ENCODE measurements at places on chromosomes 16 and 17.
A peak's percentile ranks its signal among the peaks of the same experiment; 100 is the strongest.

GRCh38 chr17:59001158-59001814 lies 105.4 kb downstream of the TRIM37 start:
- DNase-seq: peak; percentile 49

DNA sequence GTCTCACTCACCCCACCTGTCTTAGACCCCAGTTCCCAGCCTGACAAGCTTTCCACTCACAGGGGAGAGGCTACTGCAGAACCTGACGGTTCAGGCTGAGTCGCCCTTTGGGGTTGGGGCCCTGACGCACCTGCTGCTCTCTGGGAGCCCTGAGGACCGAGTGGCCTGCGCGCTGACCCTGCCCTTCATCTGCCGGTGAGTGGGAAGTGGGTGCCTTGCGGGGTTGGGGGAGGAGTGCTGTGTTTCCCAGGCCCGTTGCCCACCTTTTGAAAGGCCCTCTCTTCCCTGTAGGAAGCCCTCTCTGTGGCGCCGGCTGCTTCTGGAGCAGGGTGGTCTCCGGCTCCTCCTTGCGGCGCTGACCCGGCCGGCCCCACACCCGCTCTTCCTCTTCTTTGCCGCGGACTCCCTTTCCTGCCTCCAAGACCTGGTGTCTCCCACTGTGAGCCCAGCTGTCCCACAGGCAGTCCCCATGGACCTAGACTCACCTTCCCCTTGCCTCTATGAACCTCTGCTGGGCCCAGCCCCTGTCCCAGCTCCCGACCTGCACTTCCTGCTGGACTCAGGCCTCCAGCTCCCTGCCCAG lies 6.1 kb upstream of the TGFB1I1 start:
- no peak for DNase-seq

DNA sequence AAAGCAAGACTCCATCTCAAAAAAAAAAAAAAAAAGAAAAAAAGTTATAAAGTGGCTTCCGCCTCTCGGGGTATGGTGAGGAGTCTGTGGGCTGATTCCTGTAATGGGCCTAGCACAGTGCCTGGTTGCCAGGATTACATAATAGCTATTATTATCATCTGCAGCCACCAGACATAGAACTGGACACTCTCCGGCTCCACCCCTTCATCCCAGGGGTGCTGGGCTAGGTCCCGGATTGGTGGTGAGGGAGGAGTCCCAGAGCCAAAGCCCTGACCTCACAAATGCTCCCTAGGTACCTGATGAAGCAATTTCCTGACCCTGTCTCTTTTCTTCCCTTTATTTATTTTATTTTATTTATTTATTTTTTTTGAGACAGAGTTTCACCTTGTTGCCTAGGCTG lies 11.6 kb upstream of the ADGRG1 start:
- no peak for DNase-seq

DNA sequence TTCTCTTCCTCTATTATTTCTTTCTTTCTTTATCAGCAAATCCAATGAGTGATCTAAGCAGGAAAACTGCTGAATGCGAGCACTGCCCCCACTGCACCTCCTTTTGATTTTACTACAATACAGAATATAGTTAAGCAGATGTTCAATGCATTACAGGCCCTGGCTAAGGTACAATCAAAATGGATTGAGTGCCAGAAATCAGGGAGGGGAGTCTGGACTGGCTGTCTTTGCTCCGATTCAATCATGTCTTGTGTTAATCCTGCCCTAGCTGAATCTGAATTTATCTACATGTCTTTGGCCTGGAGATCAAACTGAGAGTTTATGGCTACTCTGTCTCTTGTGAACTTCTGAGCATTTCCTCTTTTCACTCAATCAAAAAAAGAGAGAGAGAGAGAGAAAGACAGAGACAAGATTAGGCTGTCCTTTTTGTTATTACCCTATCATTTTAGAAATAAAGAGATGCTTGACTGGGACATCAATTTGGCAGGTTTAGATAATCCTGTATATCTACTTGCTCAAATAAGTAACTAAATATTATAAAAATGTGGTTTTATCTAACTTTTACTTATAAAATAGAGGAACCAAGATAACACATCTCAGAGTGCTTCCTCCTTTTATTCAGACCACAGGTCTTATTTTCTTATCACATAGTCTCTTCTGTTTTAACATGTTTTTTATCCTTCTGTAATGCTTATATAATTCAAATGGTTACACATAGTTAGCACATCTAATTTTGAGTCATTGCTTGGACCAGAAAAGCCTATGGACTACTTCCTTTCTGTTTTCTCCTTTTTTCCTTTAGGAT lies 656.2 kb downstream of the KCNJ2 start:
- no peak for DNase-seq

GRCh38 chr17:61970030-61970429 lies 42.2 kb upstream of the INTS2 start:
- no peak for DNase-seq

- DNase-seq: no peak
These were observed 178.3 kb downstream of the CDK5R1 start for GRCh38 chr17:32664936-32665583.

- no peak for DNase-seq
These were observed 24.8 kb downstream of the MYO18A start for GRCh38 chr17:29155227-29155965.

DNA sequence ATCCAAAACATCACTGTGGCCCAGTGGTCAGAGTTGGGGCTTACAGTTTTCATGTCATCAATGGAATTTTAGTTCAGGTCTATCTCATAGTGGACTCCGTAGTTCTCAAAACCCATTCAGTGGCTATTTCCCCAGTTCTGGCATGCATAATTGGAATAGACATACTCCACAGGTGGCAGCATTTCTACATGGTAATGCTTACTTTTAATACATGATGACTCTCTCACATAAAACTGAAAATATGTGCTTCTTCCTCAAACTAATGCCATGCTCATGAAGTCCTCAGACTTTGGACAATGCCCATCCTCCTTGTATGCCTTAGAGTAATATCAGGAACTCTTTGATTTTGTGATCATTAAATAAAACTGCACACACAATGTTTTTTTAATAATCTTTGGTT lies 857.4 kb upstream of the GOT2 start:
- DNase-seq: no peak

DNA sequence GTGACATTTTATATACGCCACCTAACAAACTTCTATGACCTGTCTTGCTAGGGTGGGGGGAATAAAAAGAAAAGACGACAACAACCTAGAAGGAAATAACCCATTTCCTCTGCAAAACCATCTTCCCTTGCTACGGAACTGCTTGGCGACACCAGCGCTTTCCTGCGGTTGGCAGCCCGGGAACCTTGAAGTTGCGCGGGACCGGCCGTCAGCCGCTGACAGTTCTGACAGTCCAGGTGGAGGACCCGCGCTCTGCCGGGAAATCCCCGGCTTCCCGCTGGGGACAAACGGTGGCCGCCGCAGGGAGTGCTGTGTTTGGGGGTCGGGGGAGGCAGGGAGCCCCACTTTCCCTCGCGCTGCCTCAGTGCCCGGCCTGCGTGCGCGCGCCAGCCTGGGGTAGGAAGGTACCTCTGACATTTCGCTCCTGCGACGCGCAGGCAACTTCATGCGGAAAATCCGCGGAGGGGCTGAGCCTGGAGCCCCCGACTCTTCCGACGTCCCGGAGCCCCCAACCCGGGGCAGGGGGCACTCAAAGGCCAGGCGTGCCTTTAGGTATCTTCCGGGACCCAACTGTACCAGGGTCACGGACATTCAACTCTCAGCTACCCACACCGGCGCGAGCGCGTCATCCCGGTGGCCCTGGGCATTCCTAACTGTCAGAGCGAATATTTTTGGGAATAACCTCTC lies 516 bp downstream of the SLC16A6 start:
- peak; percentile 33 for DNase-seq

GRCh38 chr16:50173316-50173715 lies 20.2 kb downstream of the TENT4B start:
- no peak for DNase-seq

DNA sequence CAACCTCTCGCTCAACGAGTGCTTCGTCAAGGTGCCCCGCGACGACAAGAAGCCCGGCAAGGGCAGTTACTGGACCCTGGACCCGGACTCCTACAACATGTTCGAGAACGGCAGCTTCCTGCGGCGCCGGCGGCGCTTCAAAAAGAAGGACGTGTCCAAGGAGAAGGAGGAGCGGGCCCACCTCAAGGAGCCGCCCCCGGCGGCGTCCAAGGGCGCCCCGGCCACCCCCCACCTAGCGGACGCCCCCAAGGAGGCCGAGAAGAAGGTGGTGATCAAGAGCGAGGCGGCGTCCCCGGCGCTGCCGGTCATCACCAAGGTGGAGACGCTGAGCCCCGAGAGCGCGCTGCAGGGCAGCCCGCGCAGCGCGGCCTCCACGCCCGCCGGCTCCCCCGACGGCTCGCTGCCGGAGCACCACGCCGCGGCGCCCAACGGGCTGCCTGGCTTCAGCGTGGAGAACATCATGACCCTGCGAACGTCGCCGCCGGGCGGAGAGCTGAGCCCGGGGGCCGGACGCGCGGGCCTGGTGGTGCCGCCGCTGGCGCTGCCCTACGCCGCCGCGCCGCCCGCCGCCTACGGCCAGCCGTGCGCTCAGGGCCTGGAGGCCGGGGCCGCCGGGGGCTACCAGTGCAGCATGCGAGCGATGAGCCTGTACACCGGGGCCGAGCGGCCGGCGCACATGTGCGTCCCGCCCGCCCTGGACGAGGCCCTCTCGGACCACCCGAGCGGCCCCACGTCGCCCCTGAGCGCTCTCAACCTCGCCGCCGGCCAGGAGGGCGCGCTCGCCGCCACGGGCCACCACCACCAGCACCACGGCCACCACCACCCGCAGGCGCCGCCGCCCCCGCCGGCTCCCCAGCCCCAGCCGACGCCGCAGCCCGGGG lies 1.3 kb downstream of the FOXC2 start:
- no peak for DNase-seq

DNA sequence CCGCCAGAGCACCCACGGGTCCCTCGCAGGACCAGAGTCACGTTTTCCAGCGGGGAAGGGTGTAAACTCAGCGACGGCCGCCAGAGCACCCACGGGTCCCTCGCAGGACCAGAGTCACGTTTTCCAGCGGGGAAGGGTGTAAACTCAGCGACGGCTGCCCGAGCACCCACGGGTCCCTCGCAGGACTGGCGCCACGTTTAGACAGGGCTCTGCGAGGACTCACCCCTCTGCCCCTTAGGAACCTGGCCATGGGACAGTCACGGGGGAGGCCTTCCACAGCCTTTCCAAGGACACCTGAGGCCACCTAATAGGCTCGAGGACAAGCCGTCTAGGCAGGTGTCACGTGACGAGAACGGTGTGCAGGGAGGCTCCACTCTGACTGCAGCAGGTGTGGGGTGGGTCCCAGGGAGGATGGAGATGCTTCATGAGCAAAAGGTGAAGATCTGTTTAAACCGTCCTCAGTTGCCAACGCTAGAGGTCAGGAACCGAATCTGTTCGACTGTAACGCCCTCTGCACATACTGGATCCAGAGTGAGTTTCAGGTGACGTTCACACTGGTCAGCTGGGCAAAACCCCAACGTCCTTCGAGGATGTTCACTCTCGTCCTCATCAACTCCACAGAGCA lies 48.0 kb upstream of the METRNL start:
- DNase-seq: no peak

DNA sequence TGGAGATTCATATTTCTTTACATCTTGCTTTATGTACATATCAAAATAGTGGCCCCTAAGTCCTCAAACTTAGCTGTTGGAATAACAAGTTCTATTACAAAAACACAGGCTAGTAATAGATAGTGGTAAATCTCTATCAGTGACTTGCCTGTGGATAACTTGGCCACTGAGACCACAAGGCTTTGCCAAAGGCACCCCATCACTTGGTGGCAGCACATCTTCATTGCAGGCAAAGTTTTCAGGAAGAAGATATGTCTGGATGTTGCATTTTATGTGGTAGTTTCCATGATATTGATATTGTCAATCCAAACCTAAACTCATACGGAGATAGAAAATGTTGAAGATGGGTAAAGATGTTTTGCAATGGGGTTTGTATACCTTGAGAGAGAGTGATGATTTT lies 58.5 kb downstream of the KNOP1 start:
- no peak for DNase-seq

DNA sequence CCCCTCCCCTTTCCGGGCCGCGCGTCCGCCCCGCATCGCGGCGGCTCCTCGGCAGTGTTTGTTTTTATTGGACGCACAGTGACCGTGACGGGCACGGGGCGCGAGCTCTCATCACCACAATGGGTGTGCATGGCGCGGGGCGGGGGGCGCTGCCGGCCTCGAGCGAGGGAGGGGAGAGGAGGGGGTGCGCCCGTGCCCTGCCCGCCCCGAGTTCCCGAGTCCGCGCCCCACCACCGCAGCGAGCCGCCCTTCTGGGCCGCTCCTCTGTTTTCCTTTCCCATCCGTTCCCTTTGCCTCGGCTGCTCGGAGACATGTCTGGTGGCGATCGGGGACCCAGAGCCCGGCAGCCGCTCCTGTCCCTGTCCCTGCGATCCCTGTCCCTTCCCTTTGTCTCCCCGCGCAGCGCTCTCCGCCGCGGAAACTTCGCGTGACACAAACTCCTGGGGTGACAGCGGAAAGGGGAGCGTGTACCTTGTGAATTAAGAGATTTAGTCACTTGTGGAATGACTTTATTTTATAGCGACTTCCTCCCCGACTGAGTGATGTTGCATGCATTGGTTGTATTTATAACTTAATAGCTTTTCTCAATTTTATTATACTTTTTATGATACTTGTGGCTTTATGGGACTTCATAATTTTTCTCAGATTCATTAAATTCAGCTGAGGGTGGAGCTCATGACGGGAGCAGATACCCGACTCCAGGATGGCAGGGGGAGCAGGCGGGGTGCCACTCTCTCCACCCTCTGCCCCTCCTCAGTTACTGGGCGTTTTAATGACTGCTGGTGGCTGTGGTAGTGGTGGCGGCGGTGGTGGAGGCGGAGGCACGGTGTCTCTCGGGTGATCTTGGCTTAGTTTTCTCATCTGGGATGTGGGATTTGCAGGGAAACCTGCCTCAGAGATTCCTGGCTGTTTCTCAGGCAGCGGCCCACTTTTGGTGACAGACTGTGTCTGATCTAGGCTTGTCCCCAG lies 40.8 kb downstream of the MRM1 start:
- DNase-seq: no peak

DNA sequence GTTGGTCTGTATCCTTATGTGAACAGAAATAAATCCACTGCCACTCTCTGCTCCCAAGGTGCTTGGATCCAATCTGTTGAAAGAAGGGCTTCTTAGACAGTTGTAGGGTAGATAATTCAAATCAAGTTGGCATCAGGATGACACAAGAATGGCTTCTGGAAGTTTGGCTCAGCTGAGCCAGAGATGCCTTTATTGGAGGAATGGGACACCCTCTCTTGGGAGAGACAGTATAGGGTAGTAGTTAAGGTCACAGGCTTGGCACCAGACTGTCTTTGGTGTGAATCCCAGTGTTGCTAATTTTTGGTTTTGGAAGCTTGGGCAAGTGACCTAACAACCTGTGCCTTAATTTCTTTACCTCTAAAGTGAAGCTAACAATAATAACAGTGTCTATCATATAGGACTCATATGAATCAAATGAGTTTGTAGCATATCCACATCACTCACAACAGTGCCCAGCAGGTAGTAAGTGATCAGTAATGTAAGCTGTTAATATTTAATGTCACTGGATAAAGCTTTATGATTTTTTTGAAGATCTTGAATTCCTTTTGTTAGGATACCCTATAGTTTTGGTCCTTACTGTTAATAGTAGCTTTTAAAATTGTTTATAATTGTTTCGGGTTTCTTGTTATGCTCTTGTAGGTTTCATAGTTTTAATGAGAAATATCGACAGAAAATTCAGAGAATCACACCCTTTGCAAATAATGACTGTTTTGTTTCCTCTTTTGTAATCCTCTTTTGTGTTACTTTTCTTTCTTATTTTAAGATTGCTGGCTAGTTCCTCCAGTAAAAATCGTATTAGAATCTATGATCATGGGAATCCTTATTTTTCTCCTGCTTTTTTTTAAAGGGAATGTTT lies 19.1 kb downstream of the ZNRF1 start:
- DNase-seq: no peak
